C1 segment of cervical spinal cord (tissue), 14 donors: ENCODE measurements at places on chromosomes 3 and 15.
A peak's percentile ranks its signal among the peaks of the same experiment; 100 is the strongest.

GRCh38 chr3:112333002-112333380 is at the start of gene CD200:
Gene CD200, plus strand, starts transcription at chr3:112333156. Its CDS starts 57 bp downstream, at chr3:112333213.
- DNase-seq: peak; percentile 83

GRCh38 chr15:61309031-61309511 is 80.0 kb upstream of the RORA start:
- DNase-seq: no peak

- no peak for DNase-seq
Measured at GRCh38 chr15:25416693-25417092, 22.1 kb downstream of the UBE3A start.

- peak; percentile 4 for DNase-seq
Measured at GRCh38 chr15:69478259-69478781, 25.7 kb downstream of the RPLP1 start.

DNA sequence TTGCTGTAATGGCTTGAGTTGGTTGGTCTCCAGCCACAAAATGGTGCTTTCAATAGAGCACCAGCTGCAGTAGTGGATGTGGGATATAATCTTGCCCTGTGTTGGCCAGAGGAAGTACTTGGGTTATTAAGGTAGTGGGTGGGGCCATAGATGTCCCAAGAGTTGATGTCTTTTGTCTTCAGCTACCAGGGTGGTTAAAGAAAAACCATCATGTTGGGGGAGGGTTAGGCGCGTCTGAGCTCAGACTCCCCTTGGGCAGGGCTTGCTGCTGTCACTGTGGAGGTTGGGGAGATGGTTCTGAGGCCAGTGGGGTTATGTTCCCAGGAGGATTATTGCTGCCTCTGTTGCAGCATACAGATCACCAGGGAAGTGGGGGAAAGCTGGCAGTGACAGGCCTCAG is 46.9 kb upstream of the GADL1 start:
- DNase-seq: no peak

DNA sequence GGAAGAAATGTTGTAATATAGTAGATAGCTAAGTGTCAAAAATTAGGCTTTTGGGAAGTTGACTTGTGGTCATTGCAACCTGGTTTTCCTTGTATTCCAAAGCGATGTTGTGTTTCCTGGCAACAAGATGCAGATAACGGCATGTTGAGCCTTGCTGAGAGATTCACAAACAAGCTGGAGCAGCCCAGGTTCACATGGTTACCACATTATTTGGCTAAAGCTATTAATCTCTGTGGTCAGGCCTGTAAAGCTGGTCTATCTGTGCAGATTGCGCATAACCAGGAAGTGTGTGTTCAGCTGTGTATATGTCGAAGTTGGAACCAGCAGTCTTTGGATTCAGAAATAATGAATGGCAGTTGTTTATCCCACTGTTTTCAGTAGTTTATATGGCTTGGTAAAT is 6.6 kb downstream of the TIPARP start:
- no peak for DNase-seq

DNA sequence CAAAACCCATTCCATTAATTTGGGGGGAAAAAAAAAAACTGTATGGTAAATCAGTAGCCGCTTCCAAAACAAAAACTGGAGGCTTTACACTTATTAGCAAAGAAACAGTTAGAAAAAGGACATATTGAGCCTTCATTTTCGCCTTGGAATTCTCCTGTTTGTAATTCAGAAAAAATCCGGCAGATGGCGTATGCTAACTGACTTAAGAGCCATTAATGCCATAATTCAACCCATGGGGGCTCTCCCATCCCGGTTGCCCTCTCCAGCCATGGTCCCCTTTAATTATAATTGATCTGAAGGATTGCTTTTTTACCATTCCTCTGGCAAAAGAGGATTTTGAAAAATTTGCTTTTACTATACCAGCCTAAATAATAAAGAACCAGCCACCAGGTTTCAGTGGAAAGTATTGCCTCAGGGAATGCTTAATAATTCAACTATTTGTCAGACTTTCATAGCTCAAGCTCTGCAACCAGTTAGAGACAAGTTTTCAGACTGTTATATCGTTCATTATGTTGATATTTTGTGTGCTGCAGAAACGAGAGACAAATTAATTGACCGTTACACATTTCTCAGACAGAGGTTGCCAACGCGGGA is 9.4 kb upstream of the RPL24 start:
- DNase-seq: no peak

GRCh38 chr3:181729341-181729869 is 17.7 kb downstream of the SOX2 start:
- DNase-seq: no peak

- no peak for DNase-seq
Measured at GRCh38 chr15:50151476-50151875, 30.5 kb upstream of the SLC27A2 start.

GRCh38 chr3:152226176-152226575 is 42.6 kb upstream of the MBNL1 start:
- no peak for DNase-seq

DNA sequence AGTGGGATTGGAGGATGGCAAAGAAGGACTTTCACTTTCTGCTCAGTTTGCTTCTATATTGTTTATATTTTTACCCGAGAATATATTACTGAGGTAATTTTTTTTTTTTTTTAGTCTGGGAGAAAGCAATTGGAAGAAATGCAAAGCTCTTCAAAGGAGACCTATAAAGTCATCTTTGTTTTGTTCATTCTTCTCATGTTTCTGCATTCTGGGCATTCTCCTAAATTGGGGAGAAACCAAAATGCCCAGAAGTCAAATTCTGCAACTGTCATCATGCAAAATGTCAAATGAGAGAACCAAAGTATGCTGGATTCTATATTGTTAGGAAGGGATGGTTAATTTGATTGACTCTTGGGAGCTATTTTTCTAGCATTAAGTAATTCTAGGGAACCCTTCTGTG is 168.3 kb upstream of the TSC22D2 start:
- no peak for DNase-seq

- DNase-seq: no peak
Measured at GRCh38 chr15:40823572-40824343, 4.8 kb downstream of the PPP1R14D start.
